ENCODE measurements at places on chromosomes 3 and 15.

GRCh38 chr15:60137711-60138396, 133.7 kb downstream of the FOXB1 start:
- no peak for DNase-seq

- no peak for DNase-seq
Measured at GRCh38 chr3:16390581-16390980, 122.9 kb downstream of the RFTN1 start.

DNA sequence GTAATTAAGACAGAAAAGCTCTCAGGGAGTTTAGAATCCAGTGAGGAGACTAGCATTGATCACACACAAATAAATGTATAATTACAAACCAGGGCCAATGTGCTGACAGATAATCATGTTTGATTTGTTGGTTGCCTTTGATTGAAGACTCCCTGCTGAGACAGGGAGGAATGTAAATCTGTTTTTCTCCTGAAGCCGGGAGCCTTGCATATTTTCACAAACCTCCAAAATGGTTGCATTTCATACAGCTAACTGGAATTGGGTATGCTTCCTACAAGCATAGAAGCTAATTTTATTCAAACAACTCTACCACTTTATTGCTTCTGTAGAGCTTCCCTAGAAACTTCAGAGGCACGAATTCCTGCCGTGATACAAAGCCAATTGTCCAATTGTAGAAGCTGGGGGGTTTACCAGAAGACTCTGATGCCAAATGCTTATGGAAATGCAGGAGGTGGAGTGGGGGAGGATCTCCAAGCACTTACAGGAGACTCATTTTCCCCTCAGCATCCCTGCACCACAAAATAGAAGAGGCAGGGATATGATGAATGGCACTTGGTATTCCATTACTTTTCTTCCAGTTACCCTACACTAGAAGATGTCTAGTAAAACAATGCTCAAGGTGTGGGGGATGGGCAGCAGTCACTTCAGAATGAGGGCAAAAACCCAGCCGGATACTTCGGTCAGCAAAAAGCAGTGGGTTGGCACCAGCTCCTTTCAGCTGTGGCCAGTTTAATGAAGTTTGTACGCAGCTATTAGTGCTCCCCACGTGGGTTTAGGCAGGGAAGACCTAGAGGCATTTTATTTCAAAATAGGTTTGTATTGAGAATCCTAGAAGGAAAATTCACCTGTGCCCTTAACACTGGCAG, 11.4 kb upstream of the MEX3B start:
- DNase-seq = no peak

DNA sequence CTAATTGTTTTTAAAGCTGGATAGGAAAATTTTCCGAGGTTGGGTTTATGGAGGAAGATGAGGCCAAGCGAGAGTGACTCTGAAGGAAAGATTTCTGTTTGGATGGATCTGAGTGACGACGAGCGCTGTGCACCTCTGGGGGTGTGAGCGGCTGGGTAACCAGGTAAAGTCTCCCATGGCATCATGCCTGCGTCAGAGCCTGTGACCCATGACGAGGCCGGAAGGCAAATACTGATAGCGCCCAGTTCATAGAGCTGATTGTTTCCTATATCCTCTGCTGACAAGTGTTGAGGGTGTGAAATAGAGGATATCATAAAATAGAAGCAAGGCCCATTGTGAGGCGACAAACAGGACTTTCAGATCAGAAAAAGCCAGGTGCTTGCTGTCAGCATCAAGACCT, 33.7 kb upstream of the MAGEF1 start:
- no peak for DNase-seq

DNA sequence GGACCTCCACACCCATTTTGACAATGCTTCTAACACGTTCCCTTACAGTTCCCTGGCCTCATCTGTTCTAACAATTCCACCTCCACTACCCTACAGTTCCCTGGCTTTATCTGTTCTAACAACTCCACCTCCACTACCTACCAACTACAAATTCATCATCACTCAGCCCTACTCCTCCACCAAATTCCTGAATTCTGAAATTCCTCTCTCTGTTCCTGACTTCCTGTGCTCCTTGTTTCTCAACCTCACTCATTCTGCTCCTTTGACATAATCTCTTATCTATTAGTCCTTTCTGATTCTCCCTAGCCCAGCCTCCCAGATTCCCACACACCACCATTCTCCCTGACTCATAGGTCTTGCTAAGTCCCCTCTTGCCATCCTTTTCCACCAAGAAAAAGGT, 22.5 kb downstream of the UPK1B start:
- no peak for DNase-seq

GRCh38 chr3:112647122-112647521, 6.2 kb upstream of the CCDC80 start:
- no peak for DNase-seq

- DNase-seq = no peak
Measured at GRCh38 chr3:55702822-55703221, 215.7 kb upstream of the WNT5A start.

Data from NAMALWA (cell line).